ENCODE measurements at places on chromosomes 2 and 18.

- DNase-seq: no peak
Observed at GRCh38 chr2:152236191-152236925, 60.8 kb upstream of the STAM2 start.

DNA sequence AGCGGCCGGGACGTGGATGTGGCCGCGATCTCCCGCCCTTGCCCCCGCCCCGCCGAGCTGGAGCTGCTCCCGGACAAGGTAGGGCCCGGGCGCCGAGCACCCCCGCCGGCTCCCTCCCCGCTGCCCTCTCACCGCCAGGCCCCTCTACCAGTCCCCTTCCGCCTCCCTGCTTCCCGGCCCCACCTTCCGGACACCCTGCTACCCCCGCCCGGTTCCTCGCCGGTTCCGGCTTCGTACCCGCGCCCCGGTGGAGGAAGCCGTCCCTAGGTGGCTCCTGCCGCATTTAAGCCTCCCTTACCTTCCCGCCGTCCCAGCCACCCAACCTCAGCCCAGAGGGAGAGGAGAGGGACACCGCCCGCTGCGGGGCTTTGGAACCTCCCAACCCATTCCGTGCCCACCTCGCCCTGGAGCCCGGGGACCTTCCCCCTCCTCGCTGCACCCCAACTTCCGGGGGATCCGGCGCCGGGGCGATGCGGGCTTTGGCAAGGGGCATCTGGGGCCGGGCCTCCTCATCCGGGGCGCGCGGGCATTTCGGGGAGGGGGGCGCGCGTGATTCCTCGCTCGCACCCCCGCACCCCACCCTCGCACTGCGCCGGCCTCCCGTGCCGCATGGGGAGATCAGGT lies 475 bp downstream of the B3GNT2 start:
- DNase-seq: peak; percentile 39

- no peak for DNase-seq
Observed at GRCh38 chr2:189657867-189658266, 3.4 kb upstream of the ASNSD1 start.

GRCh38 chr18:50803592-50803991 lies 16.2 kb downstream of the MRO start:
- no peak for DNase-seq

DNA sequence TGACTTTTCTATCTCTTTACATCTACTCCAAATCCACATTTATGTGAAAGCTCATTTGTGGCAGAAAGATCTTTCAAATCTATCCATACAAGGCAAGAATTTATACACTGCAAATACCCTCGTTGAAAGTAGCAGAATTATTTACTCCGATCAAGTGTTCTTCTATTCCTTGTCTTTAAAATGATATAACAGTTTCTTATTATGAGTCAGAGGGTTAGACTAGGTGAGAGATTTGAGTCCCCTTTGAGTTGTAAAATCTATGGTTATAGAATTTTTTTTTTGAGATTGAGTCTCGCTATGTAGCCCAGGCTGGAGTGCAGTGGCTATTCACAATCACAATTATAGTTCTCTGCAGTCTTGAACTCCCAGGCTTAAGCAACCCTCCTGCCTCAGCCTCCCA lies 5.6 kb upstream of the GREB1 start:
- DNase-seq: no peak

- no peak for DNase-seq
Observed at GRCh38 chr2:115161081-115161770, 718.8 kb downstream of the DPP10 start.

- DNase-seq: no peak
Observed at GRCh38 chr2:8860239-8860638, 22.8 kb upstream of the KIDINS220 start.

GRCh38 chr2:2992634-2993033 lies 385.0 kb downstream of the EIPR1 start:
- DNase-seq: no peak

- no peak for DNase-seq
Observed at GRCh38 chr2:122319539-122320132, 564.2 kb downstream of the TSN start.

DNA sequence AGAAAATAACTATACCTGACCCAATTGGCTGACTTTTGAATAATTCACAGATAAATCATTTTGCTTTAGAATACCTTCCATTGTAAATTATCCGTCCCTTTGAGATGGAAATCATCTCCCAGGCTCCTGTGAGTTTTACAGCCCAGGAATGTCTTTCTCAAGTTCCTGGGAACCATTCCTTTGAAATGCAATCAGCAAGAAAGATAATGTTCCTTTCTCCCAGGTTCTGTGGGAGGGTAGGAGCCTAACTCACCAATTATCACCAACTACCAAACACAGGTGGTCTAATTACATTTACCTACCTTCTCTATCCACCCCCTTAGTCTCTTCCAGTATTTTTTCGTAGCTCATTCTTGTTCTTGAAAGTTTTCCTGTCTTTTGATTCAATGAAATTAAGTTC lies 1016.0 kb downstream of the SOCS6 start:
- no peak for DNase-seq

GRCh38 chr2:150097402-150097801 lies 390.1 kb downstream of the RND3 start:
- DNase-seq: no peak

DNA sequence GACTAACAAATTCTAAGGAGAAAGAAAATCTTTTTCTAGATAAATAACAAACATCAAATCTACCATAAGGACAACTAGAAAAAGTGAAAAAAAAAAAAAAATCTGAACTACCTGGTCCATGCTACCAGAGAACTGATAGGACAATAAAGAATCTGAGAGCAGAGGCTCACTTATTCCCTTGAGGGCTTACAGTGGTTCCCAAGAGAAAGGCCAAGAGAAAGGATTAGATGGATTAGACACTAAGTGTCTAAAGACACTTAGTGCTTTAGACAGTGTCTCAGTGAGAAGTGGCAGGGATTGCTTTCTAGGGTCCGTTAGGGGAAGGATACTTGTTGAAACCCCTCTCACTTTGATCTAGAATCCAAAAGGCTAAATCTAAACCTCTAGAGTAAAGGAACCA lies 78.2 kb downstream of the COA5 start:
- DNase-seq: no peak

DNA sequence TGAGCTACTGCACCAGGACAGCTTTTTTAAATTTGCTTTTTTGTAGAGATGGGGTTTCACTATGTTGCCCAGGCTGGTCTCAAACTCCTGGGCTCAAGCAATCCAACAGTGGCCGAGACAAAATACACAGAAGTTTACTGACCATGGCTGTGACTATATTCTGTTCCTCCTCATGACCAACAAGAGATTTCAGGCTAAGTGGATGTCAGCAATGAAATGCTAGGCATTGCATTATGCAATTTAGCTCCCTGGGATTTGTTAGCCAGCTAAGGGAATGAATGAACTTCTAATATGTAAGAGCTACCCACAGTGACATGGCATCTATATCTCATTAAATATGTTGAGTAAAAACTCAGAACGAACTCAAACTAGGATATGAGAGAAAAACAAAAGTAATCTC lies 81.9 kb upstream of the MBOAT2 start:
- DNase-seq: no peak

DNA sequence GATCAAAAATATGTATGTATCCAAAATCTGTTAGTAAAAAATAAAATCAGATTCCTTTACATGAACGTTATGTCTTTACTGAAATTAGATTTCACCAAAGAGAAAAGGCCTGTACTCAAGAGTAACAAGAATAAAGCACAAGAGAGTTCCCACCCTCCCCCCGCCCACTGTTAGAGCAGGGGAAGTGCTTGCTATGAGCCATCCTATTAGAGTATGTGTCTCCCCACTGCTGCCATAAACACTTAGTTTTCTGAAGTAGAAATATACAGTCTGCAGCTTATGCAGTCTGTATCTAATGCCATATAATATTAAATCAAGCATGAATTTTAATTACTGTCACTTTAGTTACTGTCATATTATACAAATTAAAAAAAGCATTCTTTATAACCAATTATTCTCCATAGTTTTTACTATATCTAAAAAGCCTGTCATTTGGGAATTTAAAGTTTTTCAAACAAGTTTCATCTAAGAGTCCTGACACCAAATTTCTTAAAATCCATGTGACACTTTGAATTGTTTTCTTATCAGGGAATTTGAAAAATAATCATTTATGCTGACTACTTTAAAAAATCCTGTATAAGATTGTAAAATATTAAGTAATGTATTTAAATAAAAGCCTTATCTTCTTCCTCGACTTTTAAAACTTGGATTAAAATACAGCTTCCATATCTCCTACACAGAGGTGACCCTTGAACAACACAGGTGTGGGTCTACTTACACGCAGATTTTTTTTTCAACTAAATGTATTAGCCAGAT lies 51.8 kb upstream of the GPR75 start:
- DNase-seq: no peak

GRCh38 chr2:6773007-6773693 lies 92.6 kb downstream of the CMPK2 start:
- peak; percentile 41 for DNase-seq

DNA sequence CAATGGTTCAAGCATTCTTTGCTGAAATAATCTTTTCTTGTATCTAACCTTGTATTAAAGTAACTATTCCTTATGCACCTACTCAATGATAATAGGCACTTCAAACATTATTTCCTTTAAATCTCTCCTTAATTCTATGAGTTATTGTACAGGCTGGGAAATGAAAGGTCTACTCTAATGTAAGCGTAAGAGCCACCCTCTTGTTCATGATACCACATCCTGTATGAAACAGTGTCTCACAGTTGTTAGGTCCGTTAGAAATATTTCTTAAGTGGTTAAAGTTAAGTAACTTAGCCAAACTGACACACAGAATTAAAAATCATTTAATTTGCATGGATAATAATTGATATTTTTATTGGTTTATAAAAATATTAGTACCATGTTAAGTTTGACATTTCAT lies 162.5 kb upstream of the RPRM start:
- DNase-seq: no peak

GRCh38 chr18:42925036-42925435 lies 190.4 kb downstream of the RIT2 start:
- DNase-seq: no peak

DNA sequence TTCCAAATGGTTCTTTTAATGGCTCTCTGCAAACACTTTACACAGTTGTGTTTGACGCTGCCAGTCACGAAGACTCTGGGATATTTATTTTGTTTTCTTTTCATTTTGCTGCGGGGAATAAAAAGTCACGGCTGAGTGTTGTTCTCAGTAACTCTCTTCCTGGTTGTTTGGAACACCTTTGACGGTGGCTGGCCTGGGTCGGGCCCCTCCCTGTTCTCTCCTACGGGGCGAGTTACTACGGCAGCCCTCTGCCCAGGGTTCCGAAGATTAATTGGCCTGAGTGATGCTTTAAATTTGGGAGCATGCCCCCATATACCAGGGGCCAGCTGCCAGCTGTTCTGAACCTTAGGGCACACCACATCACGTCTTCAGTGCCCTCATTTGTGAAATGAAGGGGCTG lies 84.7 kb downstream of the GATA6 start:
- no peak for DNase-seq

- DNase-seq: no peak
Observed at GRCh38 chr2:67182884-67183283, 214.2 kb upstream of the ETAA1 start.

DNA sequence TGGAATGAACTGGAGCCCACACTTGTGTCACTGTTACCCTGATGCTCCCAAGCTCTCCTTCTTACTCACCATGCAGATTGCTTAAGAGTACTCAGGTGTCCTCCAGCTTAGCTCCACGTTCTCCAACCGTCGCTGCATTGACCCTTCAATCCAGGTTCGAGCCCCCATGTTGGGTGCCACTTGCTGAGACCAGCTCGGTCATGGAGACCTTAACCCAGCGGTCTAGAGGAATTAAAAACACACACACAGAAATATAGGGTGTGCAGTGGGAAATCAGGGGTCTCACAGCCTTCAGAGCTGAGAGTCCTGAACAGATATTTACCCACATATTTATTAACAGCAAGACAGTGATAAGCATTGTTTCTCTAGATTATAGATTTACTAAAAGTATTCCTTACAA lies 229.1 kb upstream of the APCDD1 start:
- DNase-seq: no peak

DNA sequence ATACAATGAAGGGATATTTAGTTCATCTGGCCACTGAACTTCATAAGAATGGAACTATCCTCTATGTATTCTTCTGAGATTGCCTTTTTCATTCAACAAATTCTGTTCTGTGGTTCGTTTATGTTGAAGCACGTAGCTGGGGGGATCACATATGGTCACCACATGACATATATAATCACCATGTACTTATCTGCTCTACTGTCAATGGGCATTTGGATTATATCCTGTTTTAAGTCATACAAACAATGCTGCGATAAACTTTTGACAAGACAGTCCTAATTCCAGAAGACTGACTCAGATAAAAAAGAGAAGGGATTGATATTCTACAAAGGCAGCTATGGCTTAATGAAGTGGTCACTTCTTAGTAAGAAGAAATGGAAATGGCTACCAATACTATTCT lies 116.0 kb upstream of the CCDC195 start:
- no peak for DNase-seq

Data from hematopoietic multipotent progenitor cell (in vitro differentiated cells).